ENCODE measurements at places on chromosomes 1 and 21.

DNA sequence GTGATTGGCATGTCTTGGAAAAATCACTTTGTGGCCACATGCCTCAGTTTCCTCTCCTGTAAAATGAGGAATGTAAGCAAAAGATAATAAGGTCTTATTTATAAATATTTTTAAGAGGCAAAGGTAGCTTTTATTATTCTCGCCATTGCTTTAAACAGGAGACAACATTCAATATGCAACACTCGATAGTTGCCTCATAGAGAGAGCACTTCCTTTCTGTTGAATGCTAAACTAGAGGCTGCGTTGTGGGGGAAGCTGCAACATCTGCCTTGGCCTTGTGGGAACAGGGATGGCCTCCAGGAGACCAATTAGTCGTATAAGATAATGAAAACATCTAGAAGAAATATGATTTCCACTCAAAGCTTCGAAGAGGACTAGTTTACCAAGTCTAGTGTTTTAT, 3.5 kb downstream of the OSCP1 start:
- ATAC-seq, result no peak

DNA sequence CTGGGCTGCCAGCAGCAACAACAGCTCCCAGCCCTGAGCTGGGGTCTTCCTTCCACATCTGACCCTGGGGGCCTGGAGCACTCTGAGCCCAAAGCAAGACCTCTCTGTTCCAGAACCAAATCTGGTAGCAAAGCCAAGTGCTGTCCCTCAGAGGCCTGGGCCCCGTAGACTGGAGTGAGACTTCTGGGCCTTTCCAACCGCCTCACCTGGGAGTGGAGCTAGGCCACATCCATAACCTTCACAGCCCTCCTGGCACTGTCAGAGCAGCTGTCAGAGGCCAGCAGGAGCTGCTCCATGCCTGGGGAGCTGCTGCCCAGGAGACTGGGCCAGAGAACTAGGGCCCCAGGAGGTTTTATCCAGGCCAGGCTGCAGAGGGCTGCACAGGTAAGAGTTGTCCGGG, 15.4 kb upstream of the SLC5A9 start:
- peak; percentile 31 for ATAC-seq

- no peak for ATAC-seq
Observed at GRCh38 chr1:99614728-99615127, 31.2 kb upstream of the PALMD start.

DNA sequence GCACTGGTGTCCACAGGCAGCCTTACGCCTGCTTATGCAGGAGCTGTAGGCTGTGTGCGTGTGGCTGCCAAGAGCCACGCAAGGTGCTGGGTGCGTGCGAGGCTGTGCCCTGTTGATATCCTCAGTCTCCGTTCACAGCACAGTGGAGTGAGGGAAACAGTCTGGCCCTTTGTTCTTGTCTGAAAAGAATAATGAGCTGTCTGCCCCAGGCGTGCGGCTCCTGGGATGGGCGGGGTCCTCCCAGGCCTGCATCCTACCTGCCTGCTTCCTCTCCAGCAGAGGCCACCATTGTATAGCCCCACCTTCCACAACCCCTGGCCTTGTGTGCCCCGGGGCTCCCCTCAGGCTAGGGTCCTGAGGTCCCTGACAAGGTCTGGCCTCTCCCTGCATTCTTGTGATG, 47.0 kb upstream of the KDM4A start:
- ATAC-seq, result peak; percentile 70

DNA sequence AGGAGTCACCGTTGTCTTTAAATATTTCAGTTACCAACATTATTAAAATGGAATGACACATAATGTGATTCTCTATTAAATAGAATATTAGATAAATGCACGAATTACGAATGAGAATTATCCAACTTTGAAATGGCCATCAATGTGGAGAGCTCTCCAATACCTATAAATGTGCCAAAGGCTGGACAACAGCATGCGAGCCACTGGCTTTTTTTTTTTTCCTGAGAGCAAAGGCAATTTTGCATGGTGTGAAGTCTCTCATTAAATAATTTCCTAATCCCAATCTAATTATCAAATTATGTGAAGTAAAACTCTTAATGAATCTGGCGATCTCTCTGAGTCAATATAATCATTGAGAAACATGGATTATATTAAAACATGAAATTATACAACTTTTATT, 113.5 kb downstream of the KCNT2 start:
- no peak for ATAC-seq

- ATAC-seq, result no peak
Observed at GRCh38 chr1:36135796-36136195, 10.8 kb upstream of the COL8A2 start.

GRCh38 chr1:4975856-4976255, 321.4 kb downstream of the AJAP1 start:
- no peak for ATAC-seq

GRCh38 chr1:38950553-38950952, 8.9 kb upstream of the RHBDL2 start:
- peak; percentile 76 for ATAC-seq

DNA sequence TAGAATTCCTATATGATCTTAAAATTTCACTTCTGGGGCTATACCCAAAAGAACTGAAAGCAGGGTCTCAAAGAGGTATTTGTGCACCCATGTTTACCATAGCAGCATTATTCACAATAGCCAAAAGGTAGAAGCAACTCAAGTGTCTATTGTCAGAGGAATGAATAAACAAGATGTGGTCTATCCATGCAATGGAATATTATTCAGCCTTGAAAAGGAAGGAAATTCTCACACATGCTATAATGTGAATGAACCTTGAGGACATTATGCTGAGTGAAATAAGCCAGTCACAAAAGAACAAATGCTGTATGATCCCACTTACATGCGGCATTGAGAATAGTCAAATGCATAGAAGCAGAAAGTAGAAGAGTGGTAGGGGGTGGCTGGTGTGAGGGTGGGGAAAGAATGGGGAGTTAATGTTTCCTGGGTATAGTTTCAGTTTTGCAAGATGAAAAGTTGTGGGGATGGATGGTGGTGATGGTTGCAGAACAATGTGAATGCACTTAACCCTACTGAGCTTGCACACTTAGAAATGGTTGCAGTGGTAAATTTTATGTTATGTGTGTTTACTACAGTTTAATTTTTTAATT, 122.4 kb downstream of the TOMM20 start:
- ATAC-seq, result no peak

DNA sequence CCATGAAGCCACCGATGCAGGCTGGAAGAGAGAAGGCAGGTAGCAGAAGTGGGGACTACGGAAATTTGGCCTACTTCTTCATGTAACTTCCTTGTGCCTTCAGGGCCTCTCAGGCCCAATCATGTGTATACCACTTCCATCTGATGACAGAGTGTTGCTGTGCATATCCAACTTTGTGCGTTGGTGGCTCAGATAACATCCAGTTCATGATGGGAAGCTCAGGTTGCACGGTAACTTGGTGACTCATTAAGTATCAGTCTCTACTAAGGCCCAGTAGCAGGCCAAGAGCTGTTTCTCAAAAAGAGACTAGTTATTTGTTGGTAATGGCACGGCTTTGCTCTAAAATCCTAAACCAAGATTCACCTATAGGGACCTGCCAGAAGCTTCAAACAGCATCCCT, 117.6 kb downstream of the LTN1 start:
- no peak for ATAC-seq

DNA sequence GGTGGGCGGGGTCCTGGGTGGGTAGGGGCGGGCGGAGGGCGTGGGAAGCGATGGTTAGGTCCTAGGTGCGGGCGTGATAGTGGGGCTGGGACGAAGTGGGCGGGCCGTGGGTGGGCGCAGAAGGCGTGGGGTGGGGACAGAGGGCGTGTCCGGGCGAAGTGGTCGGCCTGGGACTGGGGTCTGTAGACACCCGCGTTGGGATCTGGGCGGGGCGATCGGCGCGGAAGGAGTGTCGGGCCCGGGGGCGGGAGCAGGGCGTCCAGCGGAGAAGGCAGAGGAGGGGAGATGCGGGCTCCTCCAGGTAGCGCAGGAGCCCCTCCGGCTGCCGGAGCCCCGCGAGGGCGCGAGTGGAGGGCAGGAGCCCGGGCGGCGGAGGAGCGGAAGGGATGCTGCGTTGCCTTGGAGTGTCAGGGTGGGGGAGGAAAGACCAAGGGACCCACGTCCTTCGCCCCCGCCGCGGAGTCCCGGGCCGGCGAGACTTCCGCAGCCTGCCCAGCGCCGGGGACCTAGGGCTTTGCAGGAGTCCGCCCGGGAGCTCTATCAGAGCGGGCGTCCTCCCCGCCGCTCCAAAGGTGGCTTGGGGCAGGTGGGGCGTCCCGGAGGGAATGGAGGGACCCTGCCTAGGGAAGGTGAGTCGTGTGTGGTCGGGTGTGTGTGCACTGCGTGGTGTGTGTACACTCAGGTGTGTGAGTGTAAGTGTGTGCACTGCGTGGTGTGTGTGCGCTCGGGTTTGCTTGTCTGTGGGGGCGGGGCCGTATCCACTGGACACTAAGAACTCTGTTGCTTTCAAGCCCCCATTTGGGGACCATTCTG, 27.0 kb upstream of the PRSS38 start:
- ATAC-seq, result peak; percentile 55

DNA sequence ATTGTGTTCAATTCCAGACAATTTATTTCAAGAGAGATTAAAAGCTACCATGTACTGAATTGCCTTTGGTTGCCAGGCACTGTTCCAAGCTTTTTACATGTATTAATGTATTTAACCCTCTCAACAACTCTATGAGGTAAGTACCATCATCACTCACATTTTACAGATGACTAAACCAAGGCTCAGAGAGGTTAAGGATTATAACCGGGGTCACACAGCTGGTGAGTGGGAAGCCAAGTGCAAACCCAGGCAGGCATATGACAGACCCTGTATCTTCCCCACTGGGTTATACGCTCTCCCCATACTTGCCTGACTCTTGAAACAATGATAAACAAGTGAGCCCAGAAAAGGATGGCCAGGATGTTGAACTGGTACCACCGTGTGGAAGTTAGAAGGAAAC, 16.5 kb downstream of the PLEKHA6 start:
- no peak for ATAC-seq

- ATAC-seq, result no peak
Observed at GRCh38 chr1:22418933-22419382, 32.7 kb upstream of the ZBTB40 start.

GRCh38 chr1:7454052-7454815, 316.9 kb upstream of the VAMP3 start:
- ATAC-seq, result no peak
